ENCODE measurements at places on chromosomes 7 and 10. TPM values are rescaled to one million over a fixed set of nuclear protein-coding genes. Genes with fewer than 3 reads are reported as not detected.

The CALML5 gene
- total RNA-seq: not detected

The ASB10 gene
- not detected for total RNA-seq

The PON2 gene
- 41.2 TPM for total RNA-seq

The KIF11 gene
- total RNA-seq: 21.7 TPM

The ECHDC3 gene
- total RNA-seq: 2.9 TPM

The HABP2 gene
- total RNA-seq: not detected

The PAOX gene
- total RNA-seq: 4.8 TPM

The VGF gene
- not detected for total RNA-seq

The ARHGAP22 gene
- total RNA-seq: 87.6 TPM

The PTF1A gene
- total RNA-seq: not detected

The MRPS24 gene
- total RNA-seq: 97.7 TPM

The LRRC17 gene
- total RNA-seq: 9.6 TPM

The AKR1C4 gene
- total RNA-seq: not detected

The FAM237B gene
- total RNA-seq: under 0.01 TPM

The TMEM236 gene
- total RNA-seq: under 0.01 TPM

The ADRA2A gene
- total RNA-seq: 1.5 TPM

The CCL24 gene
- total RNA-seq: not detected

The OR2A2 gene
- total RNA-seq: not detected

The PON1 gene
- not detected for total RNA-seq

The PRLHR gene
- total RNA-seq: not detected

The TMEM213 gene
- total RNA-seq: not detected

The ATG9B gene
- total RNA-seq: 0.20 TPM

The CARD11 gene
- total RNA-seq: 0.20 TPM

The SEMA3E gene
- total RNA-seq: 1.5 TPM

The TAC1 gene
- not detected for total RNA-seq

The SNX10 gene
- 0.20 TPM for total RNA-seq

The ETV1 gene
- total RNA-seq: 20.2 TPM

The NCF1 gene
- not detected for total RNA-seq

The HEPACAM2 gene
- total RNA-seq: not detected

The AKR1C8 gene
- total RNA-seq: not detected

The ANKRD22 gene
- not detected for total RNA-seq

The HYAL4 gene
- total RNA-seq: not detected
